ENCODE measurements at places on chromosomes 2 and 18.

GRCh38 chr2:151716721-151717120 is 17.6 kb downstream of the NEB start:
- no peak for DNase-seq

DNA sequence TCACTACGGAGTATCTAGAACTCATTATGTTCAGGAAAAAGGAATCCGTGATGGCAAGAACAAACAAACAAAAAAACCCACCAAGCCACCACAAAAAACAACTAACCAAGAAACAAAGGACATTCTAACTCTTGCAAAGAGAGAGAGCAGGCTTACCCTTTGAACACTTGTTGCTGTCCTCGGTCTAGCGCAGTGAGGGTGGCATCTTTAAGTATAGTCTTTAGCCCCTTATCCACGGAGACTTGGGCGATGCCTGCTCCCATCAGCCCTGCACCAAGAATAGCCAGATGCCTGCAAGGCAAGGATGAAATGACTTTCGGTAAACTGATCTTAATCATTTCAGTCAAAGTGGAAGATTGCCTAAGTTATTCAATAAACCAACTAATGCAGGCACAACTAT is 31.0 kb downstream of the GAREM2 start:
- DNase-seq, result no peak

DNA sequence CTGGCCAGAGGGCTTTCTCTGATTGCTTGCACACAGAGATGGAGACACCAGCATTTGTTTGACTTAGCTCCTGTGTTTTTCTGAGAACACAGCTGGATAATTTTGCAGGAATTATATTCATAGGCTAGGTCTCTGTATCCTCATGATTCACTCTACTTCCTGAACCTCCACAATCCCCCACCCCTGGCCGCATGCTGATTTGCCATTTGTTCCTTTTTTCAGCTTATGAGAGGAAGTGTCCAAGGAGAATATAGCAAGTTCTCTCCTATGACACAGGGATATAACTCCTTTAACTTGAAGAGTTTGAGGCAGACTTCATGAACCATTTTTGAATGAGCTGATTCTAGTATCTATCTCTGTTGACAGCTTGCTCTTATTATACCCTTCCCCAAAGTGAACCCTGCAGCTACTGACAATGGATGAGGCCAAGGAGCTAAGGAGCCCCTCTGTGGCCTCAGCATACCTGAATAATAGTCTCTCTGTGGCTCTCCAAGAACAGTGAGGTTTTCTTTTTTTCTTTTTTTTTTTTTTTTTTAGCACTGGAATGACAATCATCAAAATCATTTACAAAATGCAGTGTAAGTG is 15.4 kb downstream of the CAVIN2 start:
- DNase-seq, result no peak

- DNase-seq, result no peak
Measured at GRCh38 chr18:27546991-27547390, 361.9 kb upstream of the CHST9 start.

DNA sequence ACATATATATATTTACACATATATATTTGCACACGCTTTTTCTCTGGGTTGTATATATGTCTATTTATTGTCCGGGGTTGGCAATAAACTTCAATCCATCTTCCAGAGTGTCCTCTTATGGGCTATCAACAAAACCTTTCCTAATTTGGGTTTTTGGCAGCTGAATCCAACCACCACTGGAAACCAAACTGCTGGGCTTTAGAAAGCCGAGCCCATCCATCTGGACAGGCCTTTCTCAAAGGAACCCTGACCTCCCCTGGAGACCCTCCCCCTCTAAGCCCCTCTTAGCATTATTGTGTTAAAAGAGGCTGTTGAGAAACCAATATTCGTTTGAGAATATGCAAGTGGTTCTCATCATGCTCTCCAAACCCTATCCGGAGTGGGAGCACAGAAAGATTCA is 153.6 kb downstream of the NRP2 start:
- no peak for DNase-seq

- DNase-seq, result peak; percentile 28
Measured at GRCh38 chr2:43605079-43605655, 9.3 kb upstream of the THADA start.
